ENCODE measurements at places on chromosomes 4 and X.

DNA sequence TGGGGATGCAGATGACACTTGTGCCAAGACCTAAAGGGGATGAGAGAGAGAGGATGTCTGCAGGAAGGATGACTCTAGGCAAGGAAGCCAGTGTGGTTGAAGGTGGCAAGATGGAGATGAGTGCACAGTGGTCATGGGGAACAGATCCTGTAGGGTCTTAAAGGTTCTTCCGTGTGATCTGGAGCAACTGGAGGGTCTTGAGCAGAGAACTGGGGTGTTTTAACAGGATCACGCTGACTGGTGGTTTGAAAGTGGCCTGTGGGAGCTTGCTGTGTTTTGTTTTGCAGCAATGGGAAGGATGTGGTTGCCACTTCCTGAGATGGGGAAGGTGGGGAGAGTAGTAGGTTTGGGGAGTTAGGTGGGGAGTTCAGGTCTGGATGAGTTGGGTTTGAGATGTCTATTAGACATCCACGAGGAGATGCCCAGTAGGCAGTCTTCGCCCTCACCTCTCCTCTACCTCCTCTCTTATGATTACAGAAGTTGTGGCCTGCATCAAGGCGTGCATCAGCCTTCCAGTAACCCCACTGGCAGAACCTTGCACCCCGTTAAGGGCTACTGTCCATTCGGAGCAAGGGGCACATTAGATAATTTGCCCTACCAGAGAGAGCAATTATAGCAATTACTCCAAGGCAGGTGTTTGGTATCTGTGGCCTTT, 1.4 kb upstream of the STBD1 start:
- no peak for DNase-seq

DNA sequence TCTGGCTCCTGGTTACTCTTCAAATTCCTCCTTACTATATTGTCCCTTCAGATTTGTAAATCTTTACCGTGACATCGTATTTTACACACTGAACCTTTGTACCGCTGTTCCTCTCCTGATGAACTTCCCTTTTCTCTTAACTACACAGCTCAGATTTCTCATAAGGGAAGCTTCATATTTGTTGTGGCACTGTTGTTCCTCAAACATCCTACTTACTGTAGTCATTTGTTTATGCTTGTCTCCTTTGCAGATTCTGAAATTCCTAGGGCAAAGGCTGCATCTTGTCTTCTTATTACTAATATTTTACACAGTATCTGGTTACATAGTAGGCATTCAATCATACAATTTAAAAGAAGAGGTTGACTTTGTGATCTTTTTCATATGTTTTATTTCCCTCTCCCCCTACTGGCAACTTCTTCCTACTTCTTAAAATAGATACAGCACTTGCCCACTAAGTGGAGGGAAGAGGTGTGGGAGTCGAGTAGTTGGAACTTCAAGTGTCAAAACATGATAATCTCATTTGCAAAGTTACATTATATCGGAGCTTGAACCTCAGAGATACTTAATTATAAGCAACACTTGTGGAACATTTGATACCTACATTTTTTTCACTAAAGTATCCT, 50.0 kb downstream of the TET2 start:
- no peak for DNase-seq

DNA sequence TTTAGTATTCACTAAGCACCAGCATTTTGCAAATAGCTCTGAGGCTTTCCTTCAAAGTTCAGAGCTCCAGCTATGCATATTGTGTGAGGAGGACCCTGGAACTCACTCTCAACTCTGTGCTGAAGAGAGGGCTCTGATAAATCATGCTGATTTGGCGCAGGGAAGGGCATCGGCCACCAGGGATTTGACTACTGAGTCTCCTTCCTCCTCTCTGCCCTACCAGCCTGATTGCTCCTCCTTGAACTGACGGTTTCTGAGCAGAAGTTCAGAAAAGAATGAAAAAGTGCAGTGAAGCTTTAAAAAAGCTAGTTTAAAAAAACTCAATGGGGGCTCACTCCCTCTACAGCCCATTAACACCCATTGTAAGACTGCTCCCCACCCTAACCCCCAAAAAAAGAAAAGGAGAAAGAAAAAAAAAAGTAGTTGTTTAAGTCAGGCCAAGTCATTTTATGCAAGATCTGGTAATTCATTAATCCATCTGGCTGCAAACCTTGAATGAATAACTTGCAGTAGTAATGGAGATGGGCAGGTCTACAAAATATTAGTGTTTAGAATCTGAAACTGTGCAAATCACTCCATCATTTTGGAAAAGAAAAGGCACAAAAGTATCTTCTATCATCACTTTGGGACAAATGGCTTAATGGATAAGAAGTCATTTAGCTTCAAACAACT, 13.3 kb downstream of the PPARGC1A start:
- DNase-seq, result no peak

- DNase-seq, result no peak
These were observed 2143.5 kb upstream of the AGA start for GRCh38 chr4:179585761-179586160.

GRCh38 chr4:187017147-187017546, 293.5 kb upstream of the FAT1 start:
- DNase-seq, result no peak

Data from renal cortex interstitium (tissue), 15 donors.